ENCODE measurements at places on chromosomes 5 and 9.

GRCh38 chr9:4614627-4615026 lies 47.5 kb upstream of the PLPP6 start:
- DNase-seq: no peak

- DNase-seq: no peak
Observed at GRCh38 chr9:133369933-133370332, 5.9 kb downstream of the SURF4 start.

DNA sequence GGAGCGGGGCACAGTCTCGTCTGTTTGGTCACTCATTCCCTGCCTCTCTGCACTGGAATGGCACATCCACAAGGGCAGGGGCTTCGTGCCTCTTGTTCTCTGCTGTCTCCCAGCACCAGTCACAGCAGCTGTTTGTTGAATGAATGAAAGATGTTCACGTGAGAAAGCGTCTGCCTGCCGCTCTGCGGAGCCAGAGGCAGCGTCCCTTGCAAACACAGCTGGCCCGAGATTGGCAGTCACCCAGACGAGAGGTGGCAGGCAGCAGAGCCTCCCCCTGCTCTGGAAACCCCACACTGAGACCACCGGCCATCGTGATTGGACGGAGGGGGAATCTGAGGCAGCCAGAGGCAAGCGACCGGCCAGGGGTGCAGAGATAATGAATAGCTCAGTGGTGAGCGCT lies 6.0 kb upstream of the FAM163B start:
- DNase-seq: no peak

- DNase-seq: no peak
Observed at GRCh38 chr9:33040792-33041431, 15.8 kb downstream of the DNAJA1 start.

DNA sequence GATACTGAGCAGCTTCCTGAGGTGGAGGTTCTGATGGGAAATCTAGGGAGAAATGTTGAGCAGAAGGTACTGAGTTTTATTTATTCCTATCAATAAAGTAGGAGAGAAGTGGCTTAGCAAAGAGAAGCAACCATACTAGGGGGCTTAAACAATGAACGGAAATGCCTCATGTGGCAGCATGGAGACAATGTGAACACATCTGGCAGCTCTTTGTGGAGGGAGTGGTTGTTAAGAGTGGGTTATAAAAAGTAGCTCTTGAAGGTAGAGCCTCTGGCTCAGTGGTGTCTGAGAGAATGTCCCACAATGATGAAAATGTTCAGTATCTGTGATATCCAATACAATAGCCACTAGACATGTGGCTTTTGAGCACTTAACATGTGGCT lies 52.7 kb upstream of the EQTN start:
- DNase-seq: no peak

DNA sequence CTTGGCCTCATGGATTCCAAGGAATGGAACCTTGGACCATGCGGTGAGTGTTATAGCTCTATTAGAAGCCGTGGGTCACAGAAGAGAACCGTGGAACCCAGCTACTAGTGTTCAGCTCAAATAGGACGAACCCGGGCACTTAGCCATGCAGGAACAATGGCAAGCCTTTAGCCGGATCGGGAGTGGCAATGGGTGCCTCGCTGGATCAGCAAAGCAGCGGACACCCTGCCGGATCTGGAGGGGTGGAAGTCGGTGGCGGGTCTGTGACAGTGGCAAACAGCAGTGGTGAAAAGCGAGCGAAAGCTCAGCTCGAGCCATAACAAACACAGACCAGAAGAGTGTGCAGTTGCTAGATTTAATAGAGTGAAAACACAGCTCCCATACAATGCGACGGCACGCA lies 2.4 kb upstream of the CDO1 start:
- no peak for DNase-seq

DNA sequence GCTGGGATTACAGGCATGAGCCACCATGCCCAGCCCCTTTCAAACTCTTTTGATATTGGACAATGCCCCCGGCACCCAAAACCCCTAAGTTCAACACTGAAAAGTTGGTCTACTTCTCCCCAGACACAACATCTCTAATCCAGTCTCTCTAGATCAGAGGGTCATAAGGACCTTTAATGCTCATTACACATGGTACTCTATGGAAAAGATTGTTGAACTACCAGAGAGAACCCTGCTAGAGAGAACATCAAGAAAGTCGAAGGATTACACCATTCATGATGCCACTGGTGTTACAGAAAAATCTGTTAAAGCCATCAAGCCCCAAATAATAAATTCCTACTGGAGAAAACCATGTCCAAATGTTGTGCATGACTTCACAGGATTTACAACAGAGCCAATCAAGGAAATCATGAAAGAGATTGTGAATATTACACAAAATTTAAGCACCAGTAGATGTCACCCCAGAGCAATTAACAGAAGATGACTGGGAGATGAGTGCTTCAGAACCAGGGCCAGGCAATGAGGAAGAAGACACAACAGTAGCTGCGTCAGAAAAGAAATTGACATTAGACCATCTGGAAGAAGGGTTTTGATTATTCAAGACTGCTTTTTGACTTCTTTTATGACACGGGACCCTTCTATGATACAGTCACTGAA lies 28.3 kb upstream of the NIPAL4 start:
- DNase-seq: no peak

- DNase-seq: no peak
Observed at GRCh38 chr5:147956064-147956841, 49.9 kb upstream of the C5orf46 start.
